Activated naive CD8-positive, alpha-beta T cell treated with anti-CD3 and anti-CD28 coated beads for 36 hours (primary cell): ENCODE measurements at places on chromosomes 6 and 20. TPM values are rescaled to one million over a fixed set of nuclear protein-coding genes. Genes with fewer than 3 reads are reported as not detected.
A peak's percentile ranks its signal among the peaks of the same experiment; 100 is the strongest.

The HLA-DQB2 gene
- total RNA-seq, result not detected

The OLIG3 gene
- total RNA-seq, result 0.10 TPM

The CFAP61 gene
- total RNA-seq, result not detected

The FILIP1 gene
- total RNA-seq, result not detected

The RBPJL gene
- not detected for total RNA-seq

The GNRH2 gene
- 1.1 TPM for total RNA-seq

The NRSN1 gene
- total RNA-seq, result not detected

The ADGRF5 gene
- not detected for total RNA-seq

The CLIC5 gene
- 0.74 TPM for total RNA-seq

The ARFGEF3 gene
- total RNA-seq, result 1.6 TPM

The HLA-DPB1 gene
- 8.2 TPM for total RNA-seq

The CGA gene
- total RNA-seq, result not detected

The TRAPPC3L gene
- not detected for total RNA-seq

The NEU1 gene
- total RNA-seq, result 12.4 TPM

GRCh38 chr6:72825315-72825911 lies 203.5 kb downstream of the KCNQ5 start:
- no peak for DNase-seq

GRCh38 chr20:48052475-48052835 lies 267.2 kb upstream of the SULF2 start:
- no peak for DNase-seq

- DNase-seq, result no peak
Measured at GRCh38 chr6:152351742-152352141, 285.4 kb downstream of the SYNE1 start.

DNA sequence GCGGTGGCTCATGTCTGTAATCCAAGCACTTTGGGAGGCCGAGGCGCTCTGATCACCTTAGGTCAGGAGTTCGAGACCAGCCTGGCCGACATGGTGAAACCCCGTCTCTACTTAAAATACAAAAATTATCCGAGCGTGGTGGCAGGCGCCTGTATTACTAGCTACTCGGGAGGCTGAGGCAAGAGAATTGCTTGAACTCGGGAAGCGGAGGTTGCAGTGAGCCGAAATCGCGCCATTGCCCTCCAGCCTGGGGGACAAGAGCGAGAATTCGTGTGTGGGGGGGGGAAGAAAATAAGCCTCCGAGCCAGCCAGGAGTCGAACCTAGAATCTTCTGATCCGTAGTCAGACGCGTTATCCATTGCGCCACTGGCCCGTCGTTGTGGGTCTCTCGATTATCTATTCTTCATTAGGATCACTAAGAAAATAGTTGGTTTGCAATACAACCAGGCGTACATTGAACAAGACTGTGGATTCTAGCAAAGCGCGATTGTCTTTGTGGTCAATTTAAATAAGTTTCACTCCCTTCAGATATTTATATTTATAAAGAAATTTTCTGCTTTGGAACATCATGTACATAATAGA lies 33.9 kb upstream of the PRSS16 start:
- no peak for DNase-seq

DNA sequence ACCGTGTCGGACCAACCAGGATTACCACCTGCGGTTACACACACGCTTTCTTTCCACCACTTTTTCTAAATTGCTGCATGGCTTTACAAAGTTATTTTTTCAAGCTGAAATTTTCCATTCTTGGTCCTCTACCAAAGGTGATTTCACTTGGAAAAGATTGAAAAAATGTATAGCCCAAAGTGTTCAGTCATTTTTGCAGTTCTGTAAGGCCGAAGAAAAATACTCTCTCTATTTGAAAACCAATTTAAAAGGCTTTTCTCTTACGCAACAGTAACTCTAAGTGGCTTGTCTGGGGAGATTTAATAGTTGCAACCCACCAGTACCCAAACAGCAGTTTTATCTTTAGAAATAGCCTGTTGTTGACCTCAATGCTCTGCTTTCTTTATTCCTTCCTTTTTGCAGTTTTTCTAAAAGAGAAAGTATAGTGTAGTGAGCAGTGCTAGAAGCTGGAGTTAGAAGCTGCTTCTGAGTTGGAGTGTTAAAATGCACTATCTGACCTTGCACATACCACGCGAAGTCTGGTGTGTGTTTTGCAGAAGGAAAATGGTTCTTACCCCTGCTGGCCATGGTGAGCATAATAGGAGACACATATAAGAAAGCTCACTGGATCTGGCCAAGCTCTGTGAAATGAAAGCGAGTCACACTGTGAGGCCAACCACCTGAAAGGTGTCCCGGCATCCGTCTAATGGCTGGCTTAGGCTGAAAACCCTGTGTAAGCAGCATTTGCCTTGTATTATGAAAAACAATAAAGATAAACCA lies 271.6 kb upstream of the PRND start:
- no peak for DNase-seq

GRCh38 chr6:30463242-30463641 lies 26.1 kb upstream of the HLA-E start:
- DNase-seq, result no peak

DNA sequence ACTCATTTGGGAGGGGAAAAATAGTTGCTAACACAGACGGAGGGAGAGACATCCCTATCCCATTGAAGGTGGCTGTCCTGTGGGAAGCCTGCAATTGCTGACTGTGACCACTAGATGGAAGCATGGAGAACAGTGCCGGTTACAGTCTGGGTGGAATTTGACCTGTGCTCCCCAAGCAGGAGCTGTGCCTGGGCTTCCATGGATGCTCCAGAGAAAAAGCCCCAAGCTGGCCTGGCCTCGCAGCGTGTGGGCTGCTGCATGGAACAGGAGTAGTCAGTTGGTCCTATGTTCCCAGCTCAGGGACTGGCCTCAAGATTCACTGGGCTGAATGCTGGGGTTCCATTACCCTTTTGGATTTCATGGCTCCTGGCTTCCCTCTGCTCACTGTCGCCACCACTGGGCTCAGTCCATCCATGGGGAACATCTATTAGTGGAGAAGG lies 116.3 kb upstream of the CHD6 start:
- peak; percentile 14 for DNase-seq

DNA sequence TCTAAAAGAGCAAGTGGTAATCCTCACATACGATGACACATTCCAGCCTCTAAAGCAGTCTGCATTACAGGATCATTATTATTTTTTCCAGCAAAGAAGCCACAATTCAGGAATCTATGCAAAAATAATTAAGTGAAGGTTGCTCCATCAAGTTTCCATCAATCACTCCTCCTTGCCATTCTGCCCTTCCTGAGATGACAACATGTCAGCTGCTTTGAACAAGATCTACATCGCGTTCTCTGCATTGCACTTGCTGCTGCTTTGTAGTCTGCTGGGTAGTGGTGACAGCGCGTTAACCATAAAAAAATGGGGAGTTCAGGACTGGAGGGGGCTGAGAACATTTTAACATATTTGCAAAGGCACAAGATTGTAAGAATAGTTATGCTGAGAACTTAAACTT lies 147.7 kb downstream of the GMPR start:
- no peak for DNase-seq

- DNase-seq, result no peak
Measured at GRCh38 chr6:71011871-71012371, 55.1 kb upstream of the B3GAT2 start.

- no peak for DNase-seq
Measured at GRCh38 chr6:3575166-3575565, 118.3 kb upstream of the SLC22A23 start.

- DNase-seq, result no peak
Measured at GRCh38 chr20:58544286-58544685, 29.1 kb upstream of the APCDD1L start.

GRCh38 chr6:142822842-142823241 lies 122.1 kb downstream of the HIVEP2 start:
- peak; percentile 35 for DNase-seq

DNA sequence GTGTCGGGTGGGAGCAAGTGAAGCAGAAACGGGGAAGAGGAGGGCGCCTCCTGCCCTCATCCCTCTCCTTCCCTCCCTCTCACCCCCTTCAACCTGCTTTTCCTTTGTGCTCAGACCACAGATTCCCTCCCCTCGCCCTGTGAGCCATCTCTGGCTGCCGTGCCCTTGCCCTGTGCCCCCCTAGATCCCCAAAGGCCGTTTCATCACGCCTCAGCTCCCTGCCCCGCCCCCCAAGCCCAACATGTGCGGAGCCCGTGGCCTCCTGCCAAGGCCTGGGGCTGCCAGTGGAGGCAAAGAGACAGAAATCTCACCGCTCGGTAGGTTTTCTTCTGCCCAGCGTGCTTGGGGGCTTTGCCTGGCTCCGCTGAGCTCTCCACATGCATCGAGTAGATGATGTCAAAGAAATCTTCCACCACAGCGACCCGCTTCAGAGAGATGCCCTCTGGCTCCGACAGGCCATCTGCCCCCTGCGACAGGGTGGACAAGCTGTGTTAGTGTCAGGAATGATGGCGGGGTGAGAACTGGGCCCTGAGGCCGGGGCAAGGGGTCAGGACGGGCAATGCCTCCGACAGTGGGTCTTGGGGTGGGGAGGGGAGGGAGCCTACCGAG lies 57.6 kb downstream of the NOL4L start:
- DNase-seq, result peak; percentile 66

GRCh38 chr6:46062991-46063390 lies 47.3 kb upstream of the CLIC5 start:
- no peak for DNase-seq

GRCh38 chr6:111773501-111774345 lies 99.5 kb downstream of the FYN start:
- DNase-seq, result no peak

- no peak for DNase-seq
Measured at GRCh38 chr20:18545566-18545965, 21.7 kb upstream of the SMIM26 start.

DNA sequence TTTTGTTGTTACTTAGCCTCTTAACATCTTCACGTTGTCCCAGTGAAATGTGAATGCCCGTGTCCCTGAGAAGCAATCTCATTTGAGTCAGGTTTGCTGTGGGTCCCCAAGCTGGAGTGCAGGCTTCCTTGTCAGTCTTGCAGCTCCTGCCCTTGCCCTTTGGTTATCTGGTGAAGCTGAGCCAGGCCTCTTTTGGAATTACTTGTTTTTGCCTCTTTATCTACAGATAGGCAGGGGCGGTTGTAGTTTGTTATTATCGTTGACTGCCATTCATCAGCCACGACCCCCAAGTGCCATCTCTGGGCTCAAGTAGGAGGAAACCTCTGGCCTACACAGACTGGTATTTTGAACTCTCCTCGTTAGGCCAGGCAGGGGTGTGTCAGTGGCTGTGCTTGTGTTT lies 2.2 kb downstream of the TMEM14C start:
- DNase-seq, result no peak

DNA sequence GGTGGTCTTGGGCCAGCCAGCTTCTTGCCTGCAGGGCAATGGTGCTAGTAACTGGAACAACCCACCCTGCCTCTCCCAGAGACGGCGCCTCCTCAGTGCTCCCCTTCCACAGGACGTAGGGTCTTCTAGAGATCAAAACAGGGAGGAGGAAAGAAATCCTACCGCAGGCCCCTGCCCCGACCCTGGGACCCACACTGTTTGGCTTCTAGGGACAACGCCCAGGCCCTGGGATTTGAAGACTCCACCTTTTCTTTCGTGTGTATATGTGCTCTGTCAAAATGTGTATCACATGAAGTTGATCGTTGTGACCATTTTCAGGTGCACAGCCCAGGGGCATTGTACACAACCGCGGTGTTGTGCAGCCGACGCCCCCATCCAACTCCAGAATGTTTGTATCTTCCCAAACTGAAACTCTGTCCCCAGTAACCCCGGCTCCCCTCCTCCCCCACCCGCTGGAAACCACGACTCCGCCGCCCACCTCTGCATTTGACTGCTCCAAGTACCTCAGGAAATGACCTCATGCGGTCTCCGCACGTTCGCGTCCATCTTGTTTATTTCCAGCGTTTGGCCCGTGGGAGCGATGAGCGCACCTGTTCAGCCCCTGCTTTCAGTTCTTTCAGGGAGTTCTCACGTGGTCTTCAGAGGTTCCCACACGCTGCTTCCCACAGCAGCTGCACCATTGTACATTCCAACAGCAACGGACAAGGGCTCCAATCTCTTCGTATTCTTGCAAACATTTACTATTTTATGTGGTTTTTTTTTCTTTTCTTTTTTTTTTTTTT lies 3.4 kb upstream of the BHLHE23 start:
- DNase-seq, result peak; percentile 81

DNA sequence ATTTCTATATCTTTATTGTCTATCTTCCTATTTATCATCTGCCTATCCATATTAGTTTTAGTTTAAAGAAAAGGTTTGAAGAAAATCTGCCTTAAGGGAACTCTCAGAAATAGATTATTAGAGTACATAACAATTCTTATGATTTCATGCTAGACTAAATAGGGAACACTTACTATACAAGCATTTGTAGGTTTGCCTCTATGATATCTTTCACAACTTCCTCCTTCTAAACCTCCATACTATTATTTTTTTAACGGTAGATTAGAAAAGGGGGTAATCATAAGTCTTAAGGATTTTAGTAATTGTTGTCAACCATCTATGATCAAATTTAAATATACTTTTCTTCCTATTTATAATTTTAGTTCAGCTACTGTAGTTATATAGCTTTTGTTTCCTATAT lies 11.6 kb upstream of the DSE start:
- no peak for DNase-seq

DNA sequence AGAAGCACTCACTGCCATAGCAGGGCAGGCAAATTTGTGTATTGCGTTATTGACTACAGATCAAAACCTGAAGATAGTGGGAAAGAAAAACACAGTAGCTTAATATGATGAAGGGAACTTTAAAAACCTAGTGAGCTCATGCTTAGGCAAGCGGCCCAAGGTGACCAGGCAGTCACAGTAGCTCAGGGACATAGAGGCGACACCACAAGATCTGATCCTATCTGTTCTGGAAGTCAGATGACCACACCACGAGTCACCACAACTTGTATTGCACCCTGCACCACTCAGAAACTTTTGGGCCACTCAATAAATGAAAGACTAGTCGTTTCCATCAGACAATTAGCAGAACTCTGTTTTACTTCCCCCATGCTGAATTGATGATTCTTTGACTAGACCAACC lies 4.9 kb downstream of the CLIC5 start:
- no peak for DNase-seq

GRCh38 chr20:33337531-33338165 lies 54.6 kb downstream of the BPIFB1 start:
- DNase-seq, result no peak

DNA sequence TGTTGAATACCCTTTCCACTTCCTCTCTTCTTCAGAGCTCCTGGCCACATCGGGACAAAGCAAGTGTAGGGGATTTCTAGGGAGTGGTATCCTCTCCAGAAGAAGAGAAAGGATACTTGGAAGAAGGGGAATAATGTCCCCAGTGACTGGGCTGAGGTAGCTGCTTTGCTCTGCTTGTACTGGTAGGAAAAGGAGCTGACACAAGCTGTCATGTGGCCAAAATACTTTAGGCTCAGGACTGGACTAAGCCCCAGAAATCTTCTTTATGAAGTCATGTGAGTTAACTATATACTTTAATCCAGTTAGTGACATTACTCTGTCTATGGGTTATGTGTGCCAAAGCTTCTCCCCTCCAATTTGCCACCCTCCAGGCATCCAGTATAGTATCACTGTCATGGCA lies 40.5 kb downstream of the AKIRIN2 start:
- DNase-seq, result no peak

- no peak for DNase-seq
Measured at GRCh38 chr20:38132910-38133501, 32.1 kb downstream of the TGM2 start.
